ENCODE measurements at places on chromosomes 7 and 10.

GRCh38 chr7:141410353-141411000 is 140.7 kb upstream of the AGK start:
- no peak for DNase-seq

DNA sequence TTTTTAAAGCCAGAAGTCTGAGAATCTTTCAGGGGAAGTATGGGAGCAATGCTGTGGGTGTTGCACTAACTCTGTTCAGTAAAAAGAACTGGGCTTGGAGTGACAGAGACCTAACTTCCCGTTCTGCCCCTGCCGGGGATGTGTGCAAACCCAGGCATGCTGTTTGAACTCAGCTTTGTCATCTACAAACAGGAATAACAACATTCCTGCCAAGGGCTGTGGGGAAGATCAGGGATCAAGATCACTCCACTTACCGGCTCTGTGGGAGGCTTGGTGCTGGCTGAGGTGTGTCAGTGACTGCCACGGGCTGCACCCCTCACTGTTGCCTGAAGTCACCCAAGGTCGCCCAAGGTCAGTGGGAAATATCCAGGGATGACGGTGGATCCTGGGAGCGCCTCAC is 23.1 kb upstream of the DRGX start:
- no peak for DNase-seq

DNA sequence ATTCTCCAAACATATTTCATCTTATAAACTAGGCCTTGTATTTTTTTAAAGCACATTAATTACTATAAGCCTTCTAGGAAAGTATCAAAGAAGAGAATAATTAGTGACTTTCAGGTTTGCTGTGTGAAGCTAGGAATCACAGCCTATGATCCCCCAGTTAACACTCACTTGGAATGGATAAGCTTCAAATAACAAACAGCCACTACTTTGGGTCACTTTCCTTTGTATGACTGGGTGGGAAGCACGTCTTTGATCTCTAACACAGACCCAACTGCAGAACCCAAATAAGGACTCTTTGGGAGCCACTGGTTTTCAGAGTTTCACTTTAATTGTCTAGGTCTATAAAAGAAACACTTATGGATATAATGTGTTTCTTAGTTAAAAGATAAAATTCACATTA is 769.3 kb downstream of the MAGI2 start:
- DNase-seq: no peak

GRCh38 chr10:33509231-33509831 is 174.9 kb upstream of the NRP1 start:
- DNase-seq: peak; percentile 46

- DNase-seq: no peak
Observed at GRCh38 chr10:33618196-33618595, 283.7 kb upstream of the NRP1 start.

DNA sequence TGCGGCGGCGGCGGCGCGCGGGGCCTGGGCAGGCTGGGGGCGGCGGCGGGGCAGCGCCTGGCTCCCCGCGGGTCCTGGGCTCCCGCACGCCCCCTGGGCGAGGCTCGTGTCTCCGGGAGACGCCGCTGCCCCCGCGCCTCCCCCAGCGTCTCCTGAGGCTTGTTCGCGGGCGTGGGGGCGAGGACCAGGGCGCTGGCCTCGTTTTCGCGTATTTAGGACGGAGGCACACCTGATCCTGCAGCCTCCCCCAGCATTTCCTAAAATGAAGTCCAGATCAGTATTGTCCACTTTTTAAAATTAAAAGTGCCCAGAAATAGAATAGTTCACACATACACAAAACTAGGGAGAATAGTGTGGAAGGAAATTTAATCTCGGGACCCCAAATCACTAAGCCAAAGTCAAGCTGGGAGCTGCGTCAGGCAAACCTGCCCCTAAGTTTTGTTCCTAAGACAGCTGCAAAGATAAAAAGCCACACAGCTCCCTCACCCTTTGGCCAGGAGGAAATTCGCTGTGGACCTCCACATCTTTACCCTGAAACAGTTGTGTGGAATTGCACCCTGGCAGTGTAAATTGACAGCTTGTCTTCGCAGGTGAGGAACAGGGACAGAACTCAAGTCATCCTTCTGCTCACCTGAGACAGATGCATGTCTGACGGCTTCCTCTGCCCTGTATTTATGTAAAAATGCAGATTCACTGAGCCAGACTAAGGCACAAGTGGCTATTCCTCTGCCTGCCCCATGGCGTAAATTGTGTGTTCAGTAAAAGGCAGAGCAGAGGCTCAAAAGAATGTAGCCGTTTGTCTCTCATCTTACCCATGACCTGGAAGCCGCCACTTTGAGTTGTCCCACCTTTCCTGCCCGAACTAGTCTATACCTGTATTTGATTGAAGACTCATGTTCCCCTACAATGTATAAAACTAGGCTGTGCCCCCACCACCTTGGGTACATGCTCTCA is 740 bp downstream of the GALNT11 start:
- DNase-seq: no peak

DNA sequence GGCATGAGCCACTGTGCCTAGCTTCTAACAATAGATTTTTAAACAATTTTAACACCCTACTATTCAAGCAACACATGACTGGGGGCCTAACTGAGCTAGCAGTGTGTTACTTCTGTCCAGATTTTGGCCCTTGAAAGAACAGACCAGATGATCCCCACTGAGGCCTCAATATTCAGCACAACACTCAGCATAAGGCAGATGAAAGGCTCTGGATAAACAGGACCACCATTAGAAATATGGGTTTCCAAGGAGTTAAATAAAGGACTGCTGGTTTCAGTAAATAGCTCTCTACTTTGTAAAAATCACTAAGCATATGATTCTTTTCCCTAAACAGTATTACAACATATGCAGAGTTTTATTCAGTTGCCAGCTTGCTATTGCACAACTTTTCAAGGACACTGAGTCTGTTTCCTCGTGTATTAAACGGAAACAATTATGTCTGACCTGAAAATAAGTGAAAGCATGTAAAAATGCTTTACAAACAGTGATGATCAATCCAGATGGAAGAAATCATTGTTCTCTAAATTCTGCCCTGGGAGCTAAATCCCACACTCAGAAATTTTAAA is 23.8 kb upstream of the FZD1 start:
- no peak for DNase-seq

DNA sequence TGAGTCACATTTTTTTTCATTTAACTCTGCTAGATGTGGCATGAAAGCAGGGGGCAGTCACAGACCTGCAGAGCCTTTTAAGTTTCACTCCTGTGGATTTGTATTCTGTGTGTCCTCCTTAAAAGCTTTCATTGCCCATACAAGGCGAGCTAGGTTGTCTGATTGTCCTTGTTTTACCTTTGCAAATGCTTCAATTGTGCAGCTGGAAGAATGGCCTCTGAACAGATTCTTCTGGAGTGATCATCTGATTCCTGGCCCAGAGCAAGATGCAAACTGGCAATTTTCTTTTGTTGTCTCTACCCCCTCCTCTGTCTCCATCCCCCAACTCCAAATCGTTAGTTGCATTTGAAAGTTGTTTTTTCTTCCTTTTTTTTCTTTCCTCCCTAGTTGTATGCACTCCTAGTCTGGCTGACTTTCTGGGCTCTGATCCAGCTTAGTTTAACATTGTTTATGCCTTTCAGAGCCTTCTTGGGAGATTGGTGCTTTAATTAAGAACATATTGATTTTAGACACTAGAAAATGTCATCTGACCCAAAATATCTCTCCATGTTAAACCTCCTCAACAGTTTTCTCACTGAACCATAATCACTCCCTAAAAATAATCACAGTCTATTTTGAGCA is 150.2 kb downstream of the REEP3 start:
- DNase-seq: peak; percentile 50

GRCh38 chr7:28096713-28097112 is 83.9 kb downstream of the JAZF1 start:
- DNase-seq: no peak

DNA sequence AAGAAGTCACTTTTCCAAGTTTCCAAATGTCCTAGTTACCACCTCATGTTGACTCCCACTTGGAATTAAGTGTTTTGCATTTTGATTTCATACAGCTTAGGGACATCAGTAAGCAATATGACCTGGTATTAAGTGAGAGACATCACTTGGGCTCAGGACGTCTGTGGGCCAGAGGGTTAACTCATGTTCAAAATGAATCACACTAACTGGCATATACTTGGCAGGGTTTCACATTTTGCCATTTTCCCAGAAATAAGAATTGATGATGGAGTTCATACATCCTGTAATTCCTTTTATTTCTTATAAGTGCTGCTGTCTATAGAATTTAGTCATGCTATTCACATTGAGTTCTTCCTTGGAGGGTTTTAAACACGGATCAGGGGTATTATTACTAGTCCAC is 516.5 kb downstream of the PHTF2 start:
- DNase-seq: no peak

- no peak for DNase-seq
Observed at GRCh38 chr10:11303361-11304170, 285.9 kb downstream of the CELF2 start.

GRCh38 chr7:40354711-40355110 is 219.9 kb downstream of the SUGCT start:
- DNase-seq: no peak

GRCh38 chr7:121961089-121961867 is 88.3 kb downstream of the PTPRZ1 start:
- peak; percentile 50 for DNase-seq

DNA sequence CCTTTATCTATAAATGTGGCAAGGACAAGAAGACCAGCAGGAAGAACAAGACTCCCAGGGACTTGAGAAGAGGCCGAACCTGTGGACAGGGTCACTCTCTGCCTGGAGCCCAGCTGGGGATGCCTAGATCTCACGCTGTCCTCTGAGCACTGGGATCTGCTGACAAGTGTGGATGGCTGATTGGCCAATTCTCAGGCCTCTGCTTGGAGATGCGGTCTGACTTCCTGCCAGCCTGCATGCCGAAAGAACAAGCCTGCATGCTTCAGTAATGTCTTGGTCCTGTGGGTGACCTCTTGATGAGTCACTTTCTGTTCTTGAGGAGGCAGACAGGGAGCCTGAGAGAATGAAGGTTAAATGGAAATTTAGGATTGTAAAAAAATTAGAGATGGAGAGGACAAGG is 84.7 kb downstream of the TMEM178B start:
- DNase-seq: no peak

- no peak for DNase-seq
Observed at GRCh38 chr10:47415520-47416304, 31.6 kb upstream of the ZNF488 start.

GRCh38 chr7:135670179-135670578 is 7.9 kb downstream of the STMP1 start:
- DNase-seq: no peak

GRCh38 chr10:90432866-90433265 is 425.0 kb downstream of the HTR7 start:
- no peak for DNase-seq

GRCh38 chr7:682810-683209 is 43.7 kb upstream of the DNAAF5 start:
- DNase-seq: no peak

GRCh38 chr10:71975087-71975870 is 11.1 kb downstream of the CHST3 start:
- DNase-seq: no peak

All from NCI-H1436 treated with DMSO at 0.1 percent for 48 hours (cell line).